Ecto neural progenitor cell (in vitro differentiated cells): ENCODE measurements at places on chromosomes 5 and 9.

DNA sequence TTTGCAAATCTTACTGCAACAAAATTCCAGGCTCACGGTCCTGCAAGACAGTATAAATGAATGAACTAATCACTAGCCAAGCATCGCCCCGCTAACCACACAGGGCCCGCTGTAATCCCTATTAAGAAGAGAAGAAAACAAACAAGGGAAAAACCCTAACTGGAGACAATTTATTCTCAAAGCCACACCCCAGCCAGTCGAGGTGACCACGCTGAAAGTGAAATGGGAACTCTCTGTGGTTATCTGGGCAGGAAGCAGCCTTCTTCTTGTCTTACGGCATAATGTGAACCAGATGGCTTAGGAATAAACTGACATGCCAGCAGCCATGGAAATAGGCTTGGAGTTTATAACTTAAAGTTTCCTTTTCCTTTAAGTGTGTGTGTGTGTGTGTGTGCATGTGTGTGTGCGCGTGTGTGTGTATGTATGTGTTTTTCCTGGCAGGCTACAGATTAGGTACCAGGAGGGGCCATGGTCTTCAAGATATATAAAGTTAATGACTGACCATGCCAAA, 120.2 kb downstream of the SEMA6A start:
- DNase-seq = no peak

DNA sequence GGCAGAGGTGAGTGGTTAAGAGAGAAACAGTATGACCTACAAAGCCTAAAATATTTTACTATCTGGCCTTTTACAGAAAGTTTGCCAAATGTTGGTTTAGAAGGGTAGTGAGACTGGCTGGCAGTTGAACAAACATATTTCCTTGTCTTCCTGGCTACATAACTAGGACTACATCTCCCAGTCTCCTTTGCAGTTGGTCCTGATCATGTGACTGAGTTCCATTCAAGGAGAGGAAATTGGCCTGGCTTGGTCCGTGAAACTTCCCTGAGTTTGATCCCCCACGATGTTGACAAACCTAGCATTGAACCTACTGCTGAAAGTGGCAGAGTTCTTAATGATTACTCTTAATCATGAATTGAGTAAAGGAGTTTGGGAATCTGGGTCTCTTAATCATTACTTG, 280.8 kb downstream of the SLIT3 start:
- DNase-seq = no peak

DNA sequence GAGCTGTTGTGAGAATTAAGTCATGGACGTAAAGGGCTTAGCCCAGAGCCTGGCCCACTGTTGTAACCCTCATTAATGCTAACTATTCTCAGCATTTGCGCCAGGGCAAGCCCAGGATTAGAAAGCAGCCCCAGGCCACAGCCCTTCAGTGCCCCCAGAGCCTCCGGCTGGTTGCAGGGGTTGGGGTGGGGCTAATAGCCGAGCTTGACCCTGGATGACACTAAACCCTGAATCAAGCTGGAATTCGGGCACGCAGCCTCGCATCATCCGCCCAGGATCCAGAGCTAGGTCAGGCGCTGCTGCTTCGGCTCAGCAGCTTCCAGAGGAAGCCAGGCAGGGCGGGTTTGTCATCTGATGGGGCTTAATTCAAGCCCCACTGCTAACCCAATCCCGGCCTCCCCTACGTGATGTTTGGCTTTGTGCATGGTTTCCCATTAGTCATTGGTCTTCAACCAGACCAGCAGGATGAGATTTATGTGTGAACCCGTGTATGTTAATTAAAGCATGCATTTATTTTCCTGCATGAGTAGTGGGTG, 1.2 kb upstream of the MEGF9 start:
- DNase-seq = peak; percentile 79

GRCh38 chr9:126700903-126701812, 87.4 kb downstream of the LMX1B start:
- peak; percentile 46 for DNase-seq

DNA sequence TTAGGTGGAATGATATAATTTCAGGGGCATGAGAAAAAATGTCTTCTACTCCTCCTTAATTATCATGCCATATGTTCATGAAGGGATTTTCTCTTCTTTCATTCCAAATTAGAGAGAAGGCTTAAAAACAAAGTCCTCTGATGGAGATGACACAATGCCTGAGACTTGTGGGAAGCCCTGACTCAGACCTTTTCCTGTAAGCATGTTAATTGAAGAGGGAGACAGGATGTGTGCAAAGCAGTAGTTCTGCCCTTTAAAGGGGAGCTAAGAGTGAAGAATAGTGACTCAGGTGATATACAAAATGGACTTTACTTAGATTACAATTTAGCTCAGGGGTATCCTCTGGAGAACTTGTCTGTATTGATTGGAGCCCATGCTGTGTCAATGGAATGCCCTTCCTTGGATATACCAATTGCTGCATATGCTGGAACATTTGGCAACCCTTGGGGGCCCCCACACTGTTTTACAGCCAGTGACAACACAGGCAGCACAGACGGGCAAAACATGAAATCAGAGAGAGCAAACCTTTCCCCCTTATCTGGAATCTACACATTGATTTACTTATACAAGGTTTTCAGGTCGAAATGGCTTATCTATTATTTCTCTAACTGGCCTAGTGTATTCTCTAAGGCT, 81.3 kb downstream of the IZUMO3 start:
- no peak for DNase-seq

DNA sequence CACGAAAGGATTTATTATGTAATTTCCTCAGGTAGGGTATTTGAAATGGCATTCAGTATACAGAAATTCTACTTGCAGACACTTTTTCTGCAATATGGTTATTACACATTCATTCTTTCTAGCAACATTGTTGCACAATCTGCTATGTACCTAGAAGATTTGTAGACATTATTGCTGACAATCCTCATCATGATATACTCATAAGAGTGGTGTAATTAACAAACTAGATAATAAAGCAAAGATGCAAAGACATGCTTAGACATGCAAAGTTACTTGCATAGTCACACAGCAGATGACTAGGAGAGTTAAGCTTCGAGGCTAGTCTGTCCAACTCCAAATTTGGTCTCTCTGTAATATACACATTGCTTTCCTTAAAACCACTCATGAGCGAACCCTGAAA, 317.1 kb downstream of the ASTN2 start:
- DNase-seq = no peak

DNA sequence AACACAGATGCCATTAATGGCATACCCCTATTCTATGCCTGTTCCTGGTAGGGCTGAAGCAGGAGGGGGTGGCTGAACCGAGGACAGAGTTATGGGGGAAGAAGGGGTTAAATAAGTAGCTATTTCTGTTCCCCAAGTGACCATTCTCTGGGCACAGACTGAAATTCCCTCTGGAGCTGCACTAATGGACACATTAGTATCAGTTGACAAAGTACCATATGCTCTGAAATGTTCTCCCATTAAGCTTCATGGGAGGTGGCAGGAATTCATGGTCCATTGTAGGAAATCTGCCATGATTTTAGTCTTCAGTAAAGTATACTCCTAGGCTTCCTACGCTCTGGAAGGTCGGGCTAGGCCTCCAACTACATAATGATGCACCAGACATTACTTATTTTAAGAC, 10.5 kb upstream of the FRMPD1 start:
- no peak for DNase-seq

DNA sequence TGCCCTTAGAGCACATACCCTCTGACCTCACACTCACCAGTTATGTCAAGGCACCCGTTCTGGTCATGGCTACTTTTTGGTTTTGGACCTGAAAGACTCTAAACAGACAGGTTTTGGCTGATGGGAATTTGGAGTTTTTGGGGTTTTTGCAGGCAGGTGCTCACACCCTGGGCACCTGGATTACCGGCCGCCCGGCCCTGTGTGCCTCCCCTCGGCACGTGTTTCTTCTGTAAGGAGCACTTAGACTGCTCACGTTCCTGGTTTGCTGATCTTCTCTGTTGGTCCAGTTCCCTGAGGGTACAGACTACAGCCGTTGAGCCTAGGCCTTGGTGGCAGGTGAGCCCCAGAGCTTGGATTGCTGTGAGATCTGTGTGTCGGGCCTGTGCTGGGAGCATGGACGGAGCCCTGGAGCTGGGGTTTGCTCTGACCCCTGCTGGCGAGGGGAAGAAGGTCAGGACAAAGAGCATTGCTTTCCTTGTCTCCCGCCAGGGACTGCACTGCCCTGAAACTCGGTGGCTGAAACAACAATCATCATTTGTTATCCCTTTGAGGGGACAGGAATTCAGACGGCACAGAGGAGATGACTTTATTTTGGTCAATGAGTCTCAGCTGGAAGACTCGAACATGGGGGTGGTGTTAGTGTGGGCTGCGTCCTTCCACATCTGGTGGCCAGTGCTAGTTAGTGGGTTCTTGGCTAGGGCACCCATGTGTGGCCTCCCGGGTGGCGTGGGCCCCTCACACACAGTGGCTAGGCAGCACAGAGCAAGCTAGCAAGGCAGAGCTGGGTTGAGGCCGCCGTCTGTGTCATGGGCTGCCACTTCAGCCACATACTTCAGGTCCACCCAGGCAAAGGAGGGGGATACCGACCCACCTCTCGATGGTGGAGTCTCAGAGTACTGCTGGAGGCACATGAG, 76.4 kb downstream of the EHMT1 start:
- DNase-seq = peak; percentile 84

GRCh38 chr9:118330191-118330986, 626.2 kb downstream of the TLR4 start:
- no peak for DNase-seq

DNA sequence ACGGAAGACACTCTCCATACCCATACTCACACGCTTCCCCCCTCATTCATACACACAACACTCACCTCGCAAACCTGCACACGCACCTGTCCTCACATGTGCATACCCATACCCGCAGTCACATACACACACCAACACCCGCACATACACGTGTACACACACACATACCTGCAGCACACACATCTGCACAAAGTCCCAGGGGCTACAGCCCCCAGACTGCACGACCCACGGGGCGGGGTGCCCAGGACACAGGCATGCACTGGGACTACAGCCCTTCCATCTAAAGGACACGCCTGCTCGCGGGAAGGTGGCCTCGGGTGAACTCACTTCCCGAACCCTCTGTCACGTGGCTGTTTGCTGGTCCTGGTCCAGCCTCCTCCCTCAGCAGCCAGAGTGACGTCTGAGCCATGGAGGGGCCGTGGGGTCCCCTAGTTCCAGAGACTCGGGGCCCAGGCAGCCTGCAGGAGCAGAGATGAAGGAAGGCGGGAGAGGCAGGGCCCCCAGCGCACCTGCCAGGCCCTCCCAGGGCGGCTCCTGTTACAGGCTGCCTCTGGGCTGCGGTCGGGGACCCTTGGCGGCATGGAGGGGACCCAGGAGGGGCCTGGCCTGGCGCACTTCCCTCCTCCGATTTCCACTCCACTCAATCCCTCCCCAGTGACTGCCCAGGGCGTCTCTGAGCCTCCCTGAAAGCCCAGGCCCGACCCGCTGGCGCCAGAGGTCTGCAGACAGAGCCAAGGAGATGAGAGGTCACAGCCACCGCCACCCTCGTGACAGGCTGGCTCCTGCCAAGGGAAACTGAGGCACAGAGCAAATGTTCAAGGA, 8.1 kb downstream of the SLC12A7 start:
- DNase-seq = no peak

DNA sequence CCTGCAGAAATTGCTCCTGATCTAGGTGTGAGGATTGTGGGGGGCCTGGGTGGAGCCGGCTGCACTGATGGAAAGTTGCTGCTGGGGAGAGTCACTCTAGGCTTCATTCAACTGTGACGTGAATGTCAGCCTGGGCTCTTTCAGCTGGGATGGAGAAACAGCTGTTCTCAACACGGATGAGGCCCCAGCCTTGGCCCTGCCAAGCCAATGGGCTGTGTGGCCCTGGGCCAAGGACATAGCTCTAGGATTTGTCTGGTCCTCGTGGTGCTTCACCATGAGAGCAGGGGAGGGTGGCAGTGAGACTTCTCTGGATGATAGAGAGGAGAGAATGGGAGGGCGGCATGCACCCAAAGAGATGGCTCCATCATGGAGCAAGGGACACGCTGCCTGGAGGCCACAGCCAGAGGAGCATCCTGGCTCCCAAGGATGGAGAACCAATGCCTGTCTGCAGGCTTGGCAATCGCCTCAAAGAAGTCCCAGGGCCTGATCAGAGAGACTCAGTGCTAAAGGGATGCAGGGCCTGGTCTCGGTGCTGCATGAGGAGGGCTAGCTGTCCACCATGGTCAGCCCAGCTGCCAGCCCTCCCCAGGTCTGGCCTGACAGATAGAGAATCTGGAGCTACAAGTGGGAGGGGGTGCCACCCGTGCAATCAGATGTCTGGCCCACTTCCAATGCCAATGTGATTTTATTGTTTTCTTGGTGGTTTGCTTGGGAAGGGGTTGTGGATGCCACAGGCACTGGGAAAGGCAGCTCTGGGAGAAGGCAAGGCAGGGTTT, 141.0 kb downstream of the GADD45G start:
- no peak for DNase-seq

DNA sequence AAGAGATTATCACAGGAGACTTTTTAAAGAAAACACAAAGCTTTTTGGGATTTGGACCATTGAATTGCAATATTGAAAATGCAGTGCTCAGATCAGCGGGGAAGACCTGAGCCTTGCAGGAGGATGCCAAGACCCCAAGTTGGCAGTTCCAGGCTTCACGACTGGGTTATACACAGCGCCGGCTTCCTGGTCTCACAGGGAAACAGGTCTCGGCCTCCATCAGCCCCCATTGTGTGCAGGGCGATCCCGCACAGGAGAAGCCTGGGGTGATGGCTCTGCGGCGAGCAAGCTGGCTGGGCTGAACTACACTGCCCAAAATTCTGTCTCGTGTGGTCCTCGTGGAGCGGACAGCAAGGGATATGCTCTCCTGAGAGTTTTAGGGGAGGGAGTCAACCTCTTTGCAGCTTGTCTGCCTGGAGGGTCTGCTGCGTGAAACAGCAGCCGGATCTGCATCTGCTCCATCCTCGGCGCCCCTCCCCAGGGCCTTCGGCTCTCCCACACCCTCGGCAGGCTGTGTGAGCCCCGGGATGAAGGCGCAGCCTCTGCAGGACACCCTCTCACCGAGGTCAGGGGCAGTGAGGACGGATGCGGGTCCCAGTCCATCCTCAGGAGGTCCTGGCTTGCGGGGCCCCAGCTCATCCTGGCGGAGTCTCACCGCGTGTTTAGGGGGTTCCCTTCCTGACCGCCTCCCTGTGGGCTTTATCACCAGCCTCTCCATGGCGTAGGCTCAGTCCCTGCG, 60.6 kb downstream of the NSUN2 start:
- no peak for DNase-seq

DNA sequence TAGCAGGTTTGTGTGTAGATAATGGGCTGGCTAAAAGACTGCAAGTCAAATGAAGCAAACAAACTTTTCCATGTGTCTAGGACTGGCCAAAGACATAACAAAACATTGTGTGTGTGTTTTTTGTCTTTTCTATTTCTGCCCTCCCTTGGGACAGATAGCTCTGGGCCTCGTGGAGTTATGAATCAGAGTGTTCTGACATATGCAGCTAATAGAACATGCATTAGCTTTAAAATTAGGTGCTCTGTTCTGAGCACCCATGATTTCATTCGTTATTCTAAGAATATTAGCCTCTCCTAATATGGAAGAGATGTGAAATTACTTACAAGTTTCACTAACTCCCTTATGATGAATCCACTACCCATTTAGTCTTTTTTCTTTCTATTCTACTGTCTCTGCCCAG, 367.3 kb upstream of the PAPPA start:
- DNase-seq = no peak

- DNase-seq = no peak
Observed at GRCh38 chr9:108783326-108783725, 72.5 kb downstream of the ACTL7B start.

- DNase-seq = no peak
Observed at GRCh38 chr5:129591508-129592160, 131.5 kb downstream of the ADAMTS19 start.
